ENCODE measurements at places on chromosomes 7 and 10. TPM values are rescaled to one million over a fixed set of nuclear protein-coding genes. Genes with fewer than 3 reads are reported as not detected.

The ZNF777 gene
- 10.3 TPM for total RNA-seq

The GNAI1 gene
- 31.7 TPM for total RNA-seq

The TUBAL3 gene
- 38.6 TPM for total RNA-seq

- DNase-seq = no peak
Measured at GRCh38 chr7:30729642-30730041, 22.3 kb upstream of the INMT start.

- no peak for DNase-seq
Measured at GRCh38 chr7:123755338-123755737, 6.5 kb upstream of the WASL start.

GRCh38 chr7:64551375-64552142 lies 11.3 kb downstream of the ZNF680 start:
- no peak for DNase-seq
